ENCODE measurements at places on chromosomes 12 and 14. TPM values are rescaled to one million over a fixed set of nuclear protein-coding genes. Genes with fewer than 3 reads are reported as not detected.

Gene GZMH
- 2.0 TPM for total RNA-seq

Gene TC2N
- 104 TPM for total RNA-seq

Gene FBLN5
- 241 TPM for total RNA-seq

DNA sequence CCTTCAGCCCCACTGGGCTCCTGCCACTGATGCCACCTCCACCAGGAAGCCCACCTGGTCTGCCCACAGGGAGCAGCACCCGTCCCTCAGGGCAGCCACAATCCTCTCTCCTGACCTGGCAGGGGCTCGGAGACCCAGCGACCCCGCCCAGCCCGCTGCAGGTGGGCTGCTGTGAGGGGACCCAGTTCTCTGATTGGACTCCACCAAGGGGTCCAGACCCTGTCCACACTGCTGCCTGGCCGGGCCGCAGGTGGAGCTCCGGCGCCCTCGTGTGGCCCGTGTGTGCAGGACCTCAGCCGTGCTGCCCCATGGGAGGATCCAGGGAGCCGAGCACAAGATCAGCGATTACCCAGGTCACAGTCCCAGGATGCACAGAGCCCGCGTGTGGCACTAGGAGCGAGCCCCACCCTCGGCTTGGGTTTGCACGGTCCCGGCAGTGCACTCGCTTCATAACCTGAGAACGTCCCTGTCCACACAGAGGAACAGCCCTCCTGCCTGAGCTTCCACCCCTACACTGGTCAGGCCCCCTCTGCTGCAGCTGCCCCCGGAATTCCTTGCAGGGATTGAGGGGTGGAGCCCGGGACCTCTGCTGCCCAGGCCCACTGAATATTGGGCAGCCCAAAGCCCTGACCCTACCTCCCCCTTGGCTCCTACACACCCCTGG, 35.4 kb upstream of the TMEM179 start:
- peak; percentile 52 for DNase-seq

GRCh38 chr12:38915429-38916182, 10.2 kb upstream of the CPNE8 start:
- DNase-seq, result no peak

- no peak for DNase-seq
Observed at GRCh38 chr14:29738950-29739349, 188.7 kb downstream of the PRKD1 start.

- no peak for DNase-seq
Observed at GRCh38 chr12:75822416-75822815, 209.2 kb downstream of the PHLDA1 start.

GRCh38 chr12:22729957-22730443, 105.0 kb downstream of the ETNK1 start:
- DNase-seq, result no peak

DNA sequence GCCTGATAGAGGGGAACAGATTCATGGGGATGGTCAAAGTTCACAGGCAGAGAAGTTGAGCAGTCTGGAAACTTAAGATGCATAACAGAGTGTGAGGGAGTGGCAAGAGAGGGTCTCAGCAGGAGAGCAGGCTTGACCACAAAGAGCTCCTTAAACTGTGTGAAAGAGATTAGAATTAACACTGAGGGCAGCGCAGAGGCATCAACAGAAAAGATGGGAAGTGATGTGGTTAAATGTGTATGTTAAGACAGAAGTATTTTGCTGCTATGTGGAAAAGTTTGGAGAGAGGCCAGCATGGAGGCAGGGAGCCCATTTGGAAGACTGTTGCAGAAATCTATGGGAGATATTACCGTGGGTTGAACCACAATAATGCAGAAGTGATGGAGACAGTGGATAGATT, 122.7 kb upstream of the LMNTD1 start:
- DNase-seq, result no peak
